ENCODE measurements at places on chromosomes 5 and 9. TPM values are rescaled to one million over a fixed set of nuclear protein-coding genes. Genes with fewer than 3 reads are reported as not detected.

Gene CCNO
- total RNA-seq, result 2.2 TPM

Gene PCA3
- not detected for total RNA-seq

Gene GABRA1
- not detected for total RNA-seq

Gene CHMP5
- 80.9 TPM for total RNA-seq

Gene TPPP
- 16.2 TPM for total RNA-seq

GRCh38 chr9:135281791-135282737 is 194.6 kb downstream of the OLFM1 start:
- H3K36me3 ChIP-seq, result no peaks in the 10 kb centered on the region
- no peak overlapping the region for H3K4me3 ChIP-seq
- no peak overlapping the region for H3K27ac ChIP-seq
- peaks cover 6% of the 10 kb centered on the region for H3K27me3 ChIP-seq
- H3K4me1 ChIP-seq, result peaks cover 5% of the 10 kb centered on the region

DNA sequence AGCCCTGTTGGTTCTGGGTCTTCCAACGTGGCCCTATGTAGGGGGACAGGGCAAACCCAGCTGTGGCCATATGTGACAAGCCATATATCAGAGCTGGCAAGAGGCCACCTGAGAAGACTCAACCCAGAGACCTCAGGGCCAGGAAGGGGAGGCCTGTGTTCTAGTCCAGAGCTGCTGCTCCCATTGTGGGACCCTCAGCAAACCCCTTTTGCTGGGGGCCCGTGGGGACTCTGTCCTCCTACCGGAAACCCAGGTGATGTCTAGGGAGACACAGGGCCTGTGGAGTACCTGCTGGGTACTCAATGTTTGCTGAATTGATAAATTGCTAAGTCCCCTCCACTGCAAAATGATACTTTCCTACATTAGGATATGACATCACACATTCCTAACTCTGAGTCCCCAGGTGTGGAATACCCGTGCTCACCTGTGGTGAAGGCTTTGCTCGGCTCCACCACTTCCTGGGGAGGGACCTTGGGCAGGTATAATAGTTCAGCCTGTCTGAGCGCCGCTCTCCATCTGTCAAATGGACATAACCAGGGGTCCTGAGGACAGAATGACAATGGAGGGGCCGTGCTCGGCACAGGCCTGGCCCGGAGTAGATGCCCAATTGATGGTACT is 38.4 kb upstream of the ASS1 start:
- no peaks in the 10 kb centered on the region for H3K27me3 ChIP-seq
- no peak for DNase-seq
- no peak overlapping the region for H3K27ac ChIP-seq
- no peaks in the 10 kb centered on the region for H3K4me1 ChIP-seq
- no peak overlapping the region for H3K4me3 ChIP-seq

- no peaks in the 10 kb centered on the region for H3K4me1 ChIP-seq
- H3K27me3 ChIP-seq, result peaks cover 7% of the 10 kb centered on the region
- H3K4me3 ChIP-seq, result peak overlapping the region; percentile 33
- H3K36me3 ChIP-seq, result no peaks in the 10 kb centered on the region
Observed at GRCh38 chr5:153491856-153492255, 1.4 kb downstream of the GRIA1 start.

GRCh38 chr5:86118542-86118941 is 499.2 kb upstream of the COX7C start:
- H3K27ac ChIP-seq, result no peak overlapping the region
- no peaks in the 10 kb centered on the region for H3K27me3 ChIP-seq
- H3K4me1 ChIP-seq, result no peaks in the 10 kb centered on the region
- H3K36me3 ChIP-seq, result no peaks in the 10 kb centered on the region
- no peak for DNase-seq

- DNase-seq, result peak; percentile 66
- no peak overlapping the region for H3K27ac ChIP-seq
- no peaks in the 10 kb centered on the region for H3K36me3 ChIP-seq
- no peaks in the 10 kb centered on the region for H3K27me3 ChIP-seq
- H3K4me3 ChIP-seq, result no peak overlapping the region
Observed at GRCh38 chr5:18393565-18394442, 759.5 kb downstream of the TAF11L14 start.

DNA sequence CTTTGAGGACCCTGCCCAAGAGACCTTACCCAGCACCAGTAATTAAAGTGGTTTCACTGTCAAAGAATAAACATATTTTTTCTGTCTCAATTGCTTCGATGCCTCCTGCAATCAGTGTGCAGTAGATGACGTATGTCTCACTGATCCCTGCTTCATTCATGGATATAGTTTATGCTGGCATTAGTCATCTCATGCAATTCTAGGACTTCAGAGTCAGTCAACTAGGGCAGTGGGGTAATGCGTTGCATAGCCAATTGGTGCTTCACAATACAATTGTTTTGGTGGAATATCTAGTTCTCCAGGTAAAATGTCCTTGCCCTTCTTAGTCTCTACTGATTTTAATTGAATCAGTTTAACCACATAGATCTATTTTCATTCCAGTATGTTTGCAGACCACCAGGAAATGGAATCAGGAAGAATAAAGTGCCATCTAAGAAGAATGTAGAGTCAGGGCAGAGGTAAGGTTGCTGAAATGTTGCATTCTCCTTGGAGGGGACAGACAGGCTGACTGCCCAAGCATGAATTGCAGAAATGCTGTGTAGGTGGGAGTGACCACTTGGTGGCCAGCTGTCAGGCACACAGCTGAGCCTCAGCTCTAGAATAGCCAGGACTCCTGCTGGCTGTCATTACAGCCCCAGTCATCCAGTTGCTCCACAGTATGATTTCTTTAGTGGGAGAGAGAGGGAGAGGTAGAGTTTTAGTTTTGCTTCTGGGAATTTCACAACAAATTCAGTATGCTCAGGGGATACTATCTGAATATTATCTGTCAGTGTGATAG is 73.5 kb upstream of the MEGF10 start:
- no peak for DNase-seq
- H3K27me3 ChIP-seq, result no peaks in the 10 kb centered on the region
- no peak overlapping the region for H3K4me3 ChIP-seq
- H3K27ac ChIP-seq, result no peak overlapping the region
- H3K36me3 ChIP-seq, result no peaks in the 10 kb centered on the region

DNA sequence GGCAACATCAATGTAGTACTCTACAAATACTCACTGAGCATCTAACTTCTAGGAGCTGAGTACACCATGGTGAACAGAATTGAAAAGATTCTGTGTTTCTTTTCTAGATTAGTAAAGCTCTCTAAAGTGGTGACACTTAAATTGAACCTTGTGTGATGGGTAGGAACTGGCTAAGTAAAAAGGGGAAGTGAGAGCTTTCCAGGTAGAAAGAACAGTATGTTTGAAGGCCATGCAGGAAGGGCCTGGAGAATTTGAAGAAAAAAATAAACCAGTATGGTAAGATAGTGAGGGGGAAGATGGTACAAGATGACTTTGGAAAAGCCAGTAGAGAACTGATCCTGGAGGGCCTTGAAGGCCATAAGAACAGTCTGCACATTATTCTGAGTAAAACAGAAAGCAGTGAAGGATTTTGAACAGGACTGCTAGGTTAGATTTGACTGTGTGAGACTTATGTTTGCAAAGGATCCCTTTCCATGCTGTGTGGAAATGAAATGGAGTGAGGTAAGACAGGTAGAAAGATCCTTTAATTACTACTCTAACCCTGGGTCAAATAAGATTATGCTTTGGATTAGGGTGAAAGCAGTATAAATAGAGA is 46.7 kb upstream of the UBQLN1 start:
- DNase-seq, result no peak
- no peaks in the 10 kb centered on the region for H3K27me3 ChIP-seq
- H3K27ac ChIP-seq, result no peak overlapping the region
- H3K4me1 ChIP-seq, result no peaks in the 10 kb centered on the region
- peaks cover 13% of the 10 kb centered on the region for H3K36me3 ChIP-seq

GRCh38 chr5:31763424-31763823 is 124.5 kb downstream of the PDZD2 start:
- no peaks in the 10 kb centered on the region for H3K36me3 ChIP-seq
- H3K4me3 ChIP-seq, result no peak overlapping the region
- H3K27ac ChIP-seq, result no peak overlapping the region
- DNase-seq, result no peak

DNA sequence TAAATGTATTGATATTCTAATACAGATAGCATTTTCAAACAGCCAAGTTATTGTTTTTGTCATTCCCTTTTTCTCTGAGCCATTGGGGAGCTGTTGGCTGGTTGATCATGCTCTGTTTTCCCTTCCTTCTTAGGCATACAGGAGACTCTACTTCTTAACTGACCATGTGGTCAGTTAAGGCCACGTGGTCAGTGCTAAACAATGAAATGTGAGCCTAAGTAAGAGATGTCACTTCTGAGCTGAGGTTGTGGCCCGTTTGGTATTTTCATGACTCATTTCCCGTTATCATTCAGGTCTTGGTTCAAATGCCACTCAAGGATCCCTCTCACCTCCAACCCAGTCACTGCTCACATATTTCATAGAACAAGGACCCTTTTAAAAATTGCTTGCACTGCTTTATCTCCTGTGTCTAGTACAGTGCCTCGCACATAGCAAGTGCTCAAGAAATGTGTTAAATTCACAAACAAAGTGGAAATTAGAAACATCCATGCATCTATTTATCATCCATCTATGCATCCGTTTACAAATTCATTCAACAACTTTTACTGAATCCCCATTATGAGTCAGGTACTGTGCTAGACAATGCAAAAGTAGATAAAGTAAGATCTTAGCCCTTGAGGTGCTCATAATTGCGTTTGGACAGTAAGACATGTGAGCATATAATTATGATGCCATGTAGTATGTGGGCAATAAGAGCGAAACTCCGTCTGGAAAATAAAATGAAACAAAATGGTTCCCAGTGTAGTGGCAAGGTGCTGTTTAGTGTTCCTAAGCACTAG is 50.7 kb downstream of the ARRDC3 start:
- no peaks in the 10 kb centered on the region for H3K36me3 ChIP-seq
- H3K4me1 ChIP-seq, result no peaks in the 10 kb centered on the region
- DNase-seq, result no peak
- no peak overlapping the region for H3K27ac ChIP-seq
- no peaks in the 10 kb centered on the region for H3K27me3 ChIP-seq
- H3K4me3 ChIP-seq, result no peak overlapping the region

GRCh38 chr9:82148901-82149461 is 160.4 kb downstream of the SPATA31D1 start:
- no peaks in the 10 kb centered on the region for H3K27me3 ChIP-seq
- H3K27ac ChIP-seq, result no peak overlapping the region
- H3K4me1 ChIP-seq, result no peaks in the 10 kb centered on the region
- no peaks in the 10 kb centered on the region for H3K36me3 ChIP-seq

DNA sequence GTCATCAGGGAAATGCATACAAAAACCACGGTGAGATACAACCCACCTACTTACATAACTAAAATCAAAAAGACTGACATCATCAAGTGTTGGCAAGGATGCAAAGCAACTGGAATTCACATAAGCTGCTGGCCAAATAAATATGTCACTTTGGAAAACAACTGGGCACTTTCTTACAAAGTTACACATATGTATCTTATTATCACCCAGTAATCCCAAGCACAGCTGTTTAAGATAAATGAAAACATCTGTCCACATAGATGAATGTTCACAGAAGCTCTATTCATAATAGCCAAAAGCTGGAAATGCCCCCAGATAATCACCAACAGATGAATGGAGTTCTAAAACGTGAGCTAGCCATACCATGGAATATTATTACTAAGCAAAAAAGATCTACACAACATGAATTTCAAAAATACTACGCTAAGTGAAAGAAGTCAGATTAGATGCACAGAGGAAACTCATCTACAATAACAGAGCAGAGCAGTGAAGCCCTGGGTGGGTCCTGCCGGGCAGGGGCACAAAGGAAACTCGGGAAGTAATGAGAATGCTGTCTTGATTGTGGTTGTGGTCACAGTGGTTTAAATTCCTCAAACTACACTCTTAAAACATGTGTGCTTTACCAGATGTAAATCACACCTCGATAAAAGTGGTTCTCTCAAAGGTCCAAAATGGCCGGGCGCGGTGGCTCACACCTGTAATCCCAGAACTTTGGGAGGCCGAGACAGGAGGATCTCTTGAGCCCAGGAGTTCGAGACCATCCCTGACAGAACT is 8.5 kb downstream of the CAMSAP1 start:
- H3K36me3 ChIP-seq, result no peaks in the 10 kb centered on the region
- H3K27ac ChIP-seq, result no peak overlapping the region
- no peak overlapping the region for H3K4me3 ChIP-seq
- no peak for DNase-seq
- H3K4me1 ChIP-seq, result peaks cover 9% of the 10 kb centered on the region

- H3K4me3 ChIP-seq, result no peak overlapping the region
- no peak for DNase-seq
- peaks cover 50% of the 10 kb centered on the region for H3K36me3 ChIP-seq
- no peak overlapping the region for H3K27ac ChIP-seq
- H3K4me1 ChIP-seq, result peaks cover 9% of the 10 kb centered on the region
Observed at GRCh38 chr9:97484134-97484533, 17.3 kb upstream of the TMOD1 start.

DNA sequence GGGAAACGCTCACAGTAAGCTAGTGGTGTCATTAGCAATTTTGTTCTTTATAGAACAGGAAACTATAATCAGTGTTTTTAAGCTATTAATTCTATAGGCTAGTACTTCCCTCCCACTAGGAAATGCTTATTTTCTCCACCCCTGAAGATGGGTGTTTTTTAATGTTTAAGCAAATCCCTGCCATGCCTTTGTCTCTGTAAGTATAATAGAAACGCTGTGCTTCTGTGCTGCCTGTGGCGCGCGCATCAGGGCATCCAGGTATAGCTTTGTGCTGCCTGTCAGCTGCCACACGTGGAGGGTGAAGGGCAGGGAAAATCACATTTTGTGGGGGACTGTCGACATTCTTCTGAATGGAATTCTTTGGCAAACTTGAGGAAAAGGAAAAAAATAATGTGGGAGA is 217.5 kb downstream of the RAB3C start:
- no peak overlapping the region for H3K4me3 ChIP-seq
- H3K27me3 ChIP-seq, result no peaks in the 10 kb centered on the region
- no peak overlapping the region for H3K27ac ChIP-seq
- H3K4me1 ChIP-seq, result no peaks in the 10 kb centered on the region

- no peaks in the 10 kb centered on the region for H3K36me3 ChIP-seq
- H3K4me1 ChIP-seq, result peaks cover 25% of the 10 kb centered on the region
- H3K4me3 ChIP-seq, result peak overlapping the region; percentile 53
- H3K27ac ChIP-seq, result no peak overlapping the region
Observed at GRCh38 chr9:21974722-21975409, 19.3 kb downstream of the CDKN2A start.

DNA sequence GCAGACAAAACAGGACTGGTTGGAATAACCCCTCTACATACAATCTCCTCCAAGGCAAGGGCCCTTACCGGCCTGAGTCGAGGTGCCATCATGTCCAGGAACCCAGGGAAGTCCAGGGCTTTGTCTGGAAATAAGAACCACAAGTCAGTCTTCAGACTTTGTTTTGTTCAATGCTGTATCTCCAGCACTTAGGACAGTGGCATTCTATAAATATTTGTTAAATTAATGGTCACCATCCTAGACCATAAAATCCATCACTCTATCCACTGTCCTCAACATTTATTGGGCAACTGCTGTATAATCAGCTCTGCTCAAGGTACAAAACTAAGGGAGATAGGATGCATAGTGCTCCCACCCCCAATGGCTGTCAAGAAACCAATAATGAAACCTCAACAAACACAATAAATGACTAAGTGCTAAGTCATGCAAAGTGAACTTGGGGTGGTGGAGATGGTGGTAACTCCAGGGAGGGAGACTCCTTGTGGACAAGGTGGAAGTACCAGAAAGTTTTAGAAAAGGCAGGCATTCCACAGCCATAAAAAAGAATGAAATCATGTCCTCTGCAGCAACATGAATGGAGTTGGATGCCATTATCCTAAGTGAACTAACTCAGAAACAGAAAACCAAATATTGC is 5.0 kb downstream of the RELL2 start:
- no peak overlapping the region for H3K4me3 ChIP-seq
- H3K4me1 ChIP-seq, result peaks cover 16% of the 10 kb centered on the region
- peaks cover 52% of the 10 kb centered on the region for H3K36me3 ChIP-seq
- no peak overlapping the region for H3K27ac ChIP-seq
- no peak for DNase-seq
- H3K27me3 ChIP-seq, result no peaks in the 10 kb centered on the region

- no peak for DNase-seq
- H3K4me1 ChIP-seq, result no peaks in the 10 kb centered on the region
- no peaks in the 10 kb centered on the region for H3K36me3 ChIP-seq
- no peaks in the 10 kb centered on the region for H3K27me3 ChIP-seq
Observed at GRCh38 chr9:3650994-3651622, 125.3 kb upstream of the RFX3 start.
